H1 (cell line): ENCODE measurements at places on chromosomes 7 and 10. TPM values are rescaled to one million over a fixed set of nuclear protein-coding genes. Genes with fewer than 3 reads are reported as not detected.

OR2A12 gene
- not detected in 2 replicates for polyA plus RNA-seq

C7orf57 gene
- polyA plus RNA-seq = 0.08 and 0.25 TPM in 2 replicates

PLCE1 gene
- polyA plus RNA-seq = 0.05 and 0.06 TPM in 2 replicates

IL2RA gene
- not detected in 2 replicates for polyA plus RNA-seq

GBX1 gene
- not detected in 2 replicates for polyA plus RNA-seq

ANXA8 gene
- 0.15 and 0.30 TPM in 2 replicates for polyA plus RNA-seq
